ENCODE measurements at places on chromosomes 2 and 18.

- DNase-seq: no peak
Observed at GRCh38 chr2:190320696-190321095, 1.1 kb upstream of the HIBCH start.

DNA sequence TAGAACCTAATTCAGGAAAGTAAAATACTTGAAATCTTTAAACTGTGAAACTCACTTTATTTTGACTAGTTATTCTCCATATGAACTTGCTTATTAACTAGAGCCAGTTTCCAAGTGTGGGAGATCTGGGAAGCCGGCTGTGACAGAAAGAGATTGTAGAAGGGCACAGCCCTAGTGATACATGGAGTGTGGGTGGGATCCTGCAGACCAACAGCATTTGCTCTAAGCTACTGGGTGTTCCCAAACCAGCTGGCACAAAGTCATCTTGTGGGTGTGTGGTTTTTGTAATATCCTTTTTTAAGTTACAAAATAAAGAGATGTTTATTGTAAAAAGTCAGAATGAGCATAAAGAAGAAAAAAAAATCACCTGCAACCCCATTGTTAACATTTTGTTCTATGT, 3.4 kb downstream of the DUSP19 start:
- no peak for DNase-seq

- no peak for DNase-seq
Observed at GRCh38 chr2:134122610-134123009, 131.3 kb upstream of the MGAT5 start.

- DNase-seq: no peak
Observed at GRCh38 chr2:134020608-134021007, 233.3 kb upstream of the MGAT5 start.

- no peak for DNase-seq
Observed at GRCh38 chr2:235533616-235534385, 40.0 kb downstream of the AGAP1 start.

- DNase-seq: no peak
Observed at GRCh38 chr2:235611756-235612155, 117.9 kb downstream of the AGAP1 start.

GRCh38 chr18:59139291-59139614, 431 bp upstream of the SEC11C start:
- DNase-seq: peak; percentile 94

DNA sequence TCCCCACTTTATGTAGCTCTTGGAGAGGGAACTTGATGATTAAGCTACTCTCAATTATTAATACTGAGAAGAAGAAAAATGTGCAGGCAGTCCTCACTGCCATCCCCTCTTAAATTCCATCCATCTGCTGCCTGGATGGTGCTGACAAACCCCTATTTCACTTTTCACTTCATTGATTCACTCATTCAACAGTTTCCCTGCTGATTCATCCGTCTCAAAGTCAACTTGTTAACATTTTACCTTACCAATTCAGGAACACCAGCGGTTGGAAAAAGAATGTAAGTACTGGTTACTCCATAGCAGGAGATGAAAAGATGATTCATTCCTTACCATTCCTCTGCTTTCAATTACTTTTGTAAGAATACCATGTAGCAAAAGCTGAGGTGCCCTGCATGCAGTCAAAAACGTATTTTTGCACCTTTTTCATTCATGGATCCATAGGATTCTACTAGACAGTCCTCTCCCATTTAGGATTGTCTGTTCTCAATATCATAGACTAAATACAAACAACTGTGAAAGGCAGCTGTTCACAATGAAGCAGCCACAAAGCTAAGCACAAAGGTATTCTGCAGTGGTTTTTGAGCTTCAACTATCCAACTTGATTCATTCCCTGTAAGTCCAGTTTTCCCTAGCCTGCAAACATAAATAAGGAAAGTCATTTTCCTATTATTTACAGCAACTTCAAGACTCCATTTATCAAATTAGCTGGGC, 262.0 kb downstream of the MREG start:
- no peak for DNase-seq

GRCh38 chr2:5740053-5740452, 47.9 kb downstream of the SOX11 start:
- no peak for DNase-seq

DNA sequence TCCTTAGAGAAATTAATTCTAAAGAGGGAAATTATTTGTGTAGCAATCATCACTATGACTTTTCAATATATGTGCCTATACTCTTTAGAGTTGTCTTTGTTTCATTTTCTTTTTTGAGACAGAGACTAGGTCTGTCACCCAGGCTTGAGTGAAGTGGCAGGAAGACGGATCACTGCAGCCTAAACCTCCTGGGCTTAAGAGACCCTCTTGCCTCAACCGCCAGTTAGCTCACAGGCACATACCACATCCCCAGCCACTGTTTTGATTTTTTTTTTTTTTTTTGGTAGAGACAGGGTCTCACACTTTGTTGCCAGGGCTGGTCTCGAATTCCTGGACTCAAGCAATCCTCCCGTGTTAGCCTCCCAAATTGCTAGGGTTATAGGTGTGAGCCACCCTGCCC, 12.4 kb downstream of the YWHAQ start:
- no peak for DNase-seq
